ENCODE measurements at places on chromosomes 11 and 22.

DNA sequence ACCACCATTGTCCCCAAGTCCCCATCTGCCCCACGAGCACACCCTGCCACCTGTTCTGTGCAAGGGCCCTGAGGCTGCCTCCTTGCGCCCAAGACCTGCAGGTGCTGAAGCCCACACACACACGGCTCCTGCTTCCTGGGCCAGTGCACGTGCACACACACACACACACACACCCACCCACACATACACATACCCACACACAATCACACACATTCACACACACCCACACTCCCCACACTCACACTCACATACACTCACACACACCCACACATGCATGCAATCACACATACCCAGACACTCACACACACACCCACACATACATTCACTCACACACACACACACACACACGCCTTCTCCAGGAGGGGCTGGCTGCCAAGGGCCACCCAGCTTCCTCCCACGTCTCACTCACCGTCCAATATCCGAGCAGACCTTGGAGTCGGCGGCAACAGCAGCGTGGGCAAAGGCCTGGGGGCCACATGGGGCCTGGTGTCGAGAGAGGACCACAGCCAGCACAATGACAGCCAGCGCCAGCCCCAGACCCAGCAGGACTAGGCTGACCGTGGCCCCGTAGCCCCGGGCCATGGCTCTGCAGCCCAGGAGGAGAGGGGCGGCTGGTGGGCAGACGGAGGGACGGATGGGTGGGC is 616 bp downstream of the GGT5 start:
- no peak for DNase-seq

GRCh38 chr11:48005136-48005535 is 24.8 kb downstream of the PTPRJ start:
- DNase-seq: no peak

GRCh38 chr11:77211594-77212251 is 83.7 kb downstream of the MYO7A start:
- DNase-seq: no peak

- DNase-seq: no peak
Measured at GRCh38 chr11:119023741-119024140, 5.2 kb downstream of the TRAPPC4 start.

DNA sequence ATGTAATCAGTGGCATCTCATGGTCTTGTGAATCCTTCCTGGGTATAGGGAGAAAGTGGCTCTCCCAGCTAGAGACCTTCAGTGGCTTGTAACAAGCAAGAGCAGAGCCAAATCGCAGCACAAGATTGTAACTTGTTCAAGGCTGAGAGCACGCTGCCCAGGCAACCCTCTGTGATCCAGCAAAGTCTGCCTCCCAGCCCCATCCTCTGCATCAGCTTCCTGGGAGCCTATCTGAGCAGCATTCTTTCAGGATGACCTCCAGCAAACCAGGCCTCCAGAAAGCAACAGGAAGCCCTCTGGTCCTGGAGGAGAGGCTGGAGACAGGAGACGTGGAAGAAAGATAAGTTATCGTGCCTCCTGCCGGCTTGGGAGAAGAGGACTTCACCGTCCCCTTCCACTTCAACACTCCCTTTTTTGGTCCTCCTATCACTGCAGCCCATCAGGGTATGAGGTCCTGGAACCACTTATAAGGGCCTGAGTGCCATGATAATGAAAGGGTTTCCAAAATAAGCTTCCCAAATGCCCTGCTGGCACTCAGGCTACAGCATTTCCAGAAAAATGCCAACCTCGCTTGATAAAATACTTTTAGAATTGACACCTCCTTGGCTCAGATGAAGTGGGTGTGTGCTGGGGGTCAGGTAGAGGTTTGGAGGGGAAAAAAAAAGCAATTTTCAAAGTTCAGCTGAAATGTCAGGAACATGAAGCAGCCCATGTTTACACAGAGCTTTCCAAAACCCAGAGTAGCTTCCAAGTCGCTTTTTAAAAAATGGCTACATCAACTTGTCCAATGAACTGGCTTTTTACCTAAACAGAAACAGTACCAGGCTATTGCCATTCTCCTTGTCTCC is 80.2 kb downstream of the PLEKHA7 start:
- DNase-seq: no peak

DNA sequence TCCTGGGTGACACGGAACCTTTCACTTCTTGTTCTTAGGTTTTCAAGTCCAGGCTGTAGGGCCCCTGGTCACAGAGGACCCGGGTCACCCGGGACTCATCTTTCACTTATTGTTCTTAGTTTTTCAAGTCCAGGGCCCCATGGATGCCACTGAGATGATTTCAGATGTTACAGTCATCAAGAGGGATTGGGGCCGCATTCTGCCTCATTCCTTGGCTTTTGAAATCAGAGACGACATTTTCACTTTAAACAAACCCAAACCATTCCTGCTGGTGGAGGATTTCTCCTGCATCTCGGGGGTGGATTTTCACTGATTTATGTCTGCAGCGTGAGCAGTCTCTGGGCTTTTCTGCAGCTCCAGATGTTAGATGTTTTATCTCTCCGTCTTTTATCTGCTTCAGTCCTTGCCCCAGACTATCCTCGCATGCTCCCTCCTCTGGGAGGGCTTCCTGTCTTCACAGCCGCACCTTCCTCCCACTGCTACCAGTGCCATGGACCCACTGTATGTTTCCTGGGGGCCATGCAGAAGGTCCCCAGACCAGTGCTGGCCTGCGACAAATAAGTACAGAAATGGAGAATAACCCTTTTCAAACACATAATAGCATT is 27.4 kb downstream of the FBLN1 start:
- DNase-seq: no peak

GRCh38 chr11:36988556-36988955 is 390.5 kb upstream of the RAG2 start:
- DNase-seq: no peak

GRCh38 chr11:86537541-86538222 is 134.7 kb downstream of the ME3 start:
- no peak for DNase-seq

DNA sequence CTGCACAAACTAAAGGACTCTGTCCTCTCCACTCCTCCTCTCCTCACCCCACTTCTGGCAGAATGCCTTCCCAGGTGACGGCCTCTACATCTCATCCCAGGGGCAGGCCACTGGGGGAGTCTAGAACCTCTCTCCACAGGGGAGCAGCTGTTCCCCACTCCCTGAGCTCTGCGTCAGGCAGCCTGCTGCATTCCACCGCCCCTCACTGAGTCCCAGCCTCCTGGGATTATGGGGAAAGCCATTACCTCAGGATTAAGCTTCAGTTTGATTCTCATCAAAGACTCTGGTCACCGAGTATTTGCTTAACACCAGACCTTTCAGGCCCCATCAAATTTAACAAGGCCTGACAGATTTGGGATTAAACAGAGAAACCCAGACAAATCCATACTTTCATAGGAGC is 405.9 kb downstream of the NXPE2 start:
- no peak for DNase-seq

GRCh38 chr22:27771637-27772036 is 29.9 kb downstream of the MN1 start:
- no peak for DNase-seq

GRCh38 chr22:23121424-23121823 is 20.4 kb downstream of the RSPH14 start:
- no peak for DNase-seq

DNA sequence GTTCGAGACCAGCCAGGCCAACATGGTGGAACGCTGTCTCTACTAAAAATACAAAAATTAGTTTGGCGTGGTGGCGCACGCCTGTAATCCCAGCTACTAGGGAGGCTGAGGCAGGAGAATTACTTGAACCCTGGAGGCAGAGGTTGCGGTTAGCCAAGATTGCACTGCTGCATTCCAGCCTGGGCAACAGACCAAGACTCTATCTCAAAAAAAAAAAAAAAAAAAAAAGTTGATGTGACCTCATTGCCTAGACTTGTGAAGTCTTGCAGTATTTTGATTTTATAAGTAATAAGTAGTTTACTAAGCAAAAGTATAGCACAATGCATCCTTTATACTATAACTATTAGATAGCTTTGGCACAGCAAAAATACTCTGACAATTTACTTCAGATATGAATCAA is 9.9 kb upstream of the CUL5 start:
- no peak for DNase-seq

- DNase-seq: no peak
Measured at GRCh38 chr11:17414317-17414737, 25.9 kb upstream of the KCNJ11 start.

DNA sequence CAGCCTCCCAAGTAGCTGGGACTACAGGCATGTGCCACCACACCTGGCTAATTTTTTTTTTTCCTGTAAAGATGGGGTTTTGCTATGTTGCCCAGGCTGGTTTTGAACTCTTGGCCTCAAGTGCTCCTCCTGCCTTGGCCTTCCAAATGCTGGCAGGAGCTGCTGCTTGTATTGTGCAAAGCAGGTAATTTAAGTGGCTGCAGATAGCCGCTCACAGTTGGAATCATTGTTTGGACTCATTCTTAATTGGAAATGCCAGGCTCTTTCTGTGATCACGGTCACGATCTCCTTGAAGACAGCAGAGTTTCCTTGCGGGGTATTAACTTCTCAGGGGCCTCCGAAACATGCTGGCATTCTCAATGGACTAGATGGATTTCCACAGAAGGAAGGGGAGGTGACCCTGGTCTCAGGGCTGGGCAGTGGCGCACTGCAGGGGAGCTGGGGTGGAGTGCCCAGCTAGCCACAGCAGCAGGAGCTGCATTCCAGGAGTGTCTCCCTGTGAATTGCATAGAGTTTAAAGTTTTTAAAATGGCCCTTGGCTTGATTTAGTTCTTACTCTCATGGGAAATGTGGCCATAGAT is 136.1 kb downstream of the MORC2 start:
- no peak for DNase-seq

DNA sequence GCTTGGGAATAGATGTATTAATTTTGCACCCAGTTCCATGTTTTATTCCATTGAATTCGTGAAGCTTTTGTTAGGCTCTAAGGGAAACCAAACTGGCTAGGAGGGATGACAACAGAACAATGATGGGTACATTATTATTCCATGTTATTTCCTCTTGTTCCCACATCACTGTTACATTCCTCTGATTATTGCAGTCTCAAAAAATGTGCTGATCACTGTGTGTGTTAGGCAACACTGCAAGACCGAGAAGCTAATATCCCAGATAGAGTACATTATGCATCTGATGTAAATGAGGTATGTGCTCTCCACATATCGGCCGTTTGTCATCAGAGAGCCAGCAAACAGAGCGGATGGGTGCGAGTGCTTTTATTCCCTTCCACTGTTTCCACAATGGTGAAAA is 327.9 kb downstream of the SOX6 start:
- DNase-seq: no peak

- no peak for DNase-seq
Measured at GRCh38 chr11:93646399-93646798, 15.1 kb upstream of the CEP295 start.
